Thymus (tissue), 14 donors: ENCODE measurements at places on chromosomes 3 and 15. TPM values are rescaled to one million over a fixed set of nuclear protein-coding genes. Genes with fewer than 3 reads are reported as not detected.

GRCh38 chr15:88012688-88013087 lies 243.9 kb downstream of the NTRK3 start:
- H3K4me3 ChIP-seq, result no peak overlapping the region
- H3K4me1 ChIP-seq, result no peaks in the 10 kb centered on the region
- no peaks in the 10 kb centered on the region for H3K36me3 ChIP-seq
- no peak for DNase-seq

NLGN1 gene
- 0.16 TPM for polyA plus RNA-seq

DNA sequence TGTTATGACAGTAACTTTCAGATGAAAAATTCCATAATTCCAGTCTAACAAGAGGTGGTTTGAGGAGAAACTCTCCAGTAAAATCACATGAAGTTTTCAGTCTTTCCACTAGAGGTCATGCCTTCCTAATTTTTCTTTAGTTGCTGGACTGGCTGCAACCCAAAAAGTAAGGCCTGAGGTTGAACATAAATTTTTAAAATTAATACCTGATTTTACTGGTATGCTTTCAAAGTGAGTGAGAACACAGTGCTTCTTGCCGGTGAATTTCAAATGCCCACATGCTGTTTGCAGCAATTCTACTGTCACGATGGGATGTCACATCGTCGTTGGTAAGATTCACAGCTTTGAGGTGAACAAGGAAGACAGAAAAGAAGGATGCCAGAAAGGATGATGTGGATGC lies 89.0 kb upstream of the FGF12 start:
- no peaks in the 10 kb centered on the region for H3K27me3 ChIP-seq
- H3K27ac ChIP-seq, result no peak overlapping the region
- H3K36me3 ChIP-seq, result no peaks in the 10 kb centered on the region
- DNase-seq, result no peak
- H3K4me1 ChIP-seq, result no peaks in the 10 kb centered on the region

DNA sequence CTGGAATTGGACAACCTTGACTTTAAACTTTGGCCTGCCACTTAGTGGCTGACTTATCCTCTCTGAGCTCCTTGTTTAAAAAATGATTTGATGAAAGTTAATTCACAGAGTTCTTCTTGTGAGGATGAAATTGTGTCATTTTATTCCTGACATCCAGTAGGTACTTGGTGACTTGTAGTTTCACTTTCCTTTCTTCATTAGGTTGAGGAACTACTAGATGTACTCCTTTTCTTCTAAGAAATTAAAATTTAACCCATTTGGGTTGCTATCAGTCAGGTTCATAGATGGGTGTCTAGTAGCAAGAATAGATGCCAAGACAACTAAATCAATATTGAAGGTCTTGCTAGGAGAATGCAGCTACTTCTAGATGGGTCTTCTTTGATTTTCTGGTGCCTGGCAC lies 5.2 kb downstream of the NR1D2 start:
- no peak overlapping the region for H3K27ac ChIP-seq
- no peak for DNase-seq
- no peaks in the 10 kb centered on the region for H3K36me3 ChIP-seq

P2RY12 gene
- 0.59 TPM for polyA plus RNA-seq

- no peaks in the 10 kb centered on the region for H3K4me1 ChIP-seq
- no peaks in the 10 kb centered on the region for H3K36me3 ChIP-seq
These were observed 81.6 kb downstream of the OCA2 start for GRCh38 chr15:28017423-28017924.

DNA sequence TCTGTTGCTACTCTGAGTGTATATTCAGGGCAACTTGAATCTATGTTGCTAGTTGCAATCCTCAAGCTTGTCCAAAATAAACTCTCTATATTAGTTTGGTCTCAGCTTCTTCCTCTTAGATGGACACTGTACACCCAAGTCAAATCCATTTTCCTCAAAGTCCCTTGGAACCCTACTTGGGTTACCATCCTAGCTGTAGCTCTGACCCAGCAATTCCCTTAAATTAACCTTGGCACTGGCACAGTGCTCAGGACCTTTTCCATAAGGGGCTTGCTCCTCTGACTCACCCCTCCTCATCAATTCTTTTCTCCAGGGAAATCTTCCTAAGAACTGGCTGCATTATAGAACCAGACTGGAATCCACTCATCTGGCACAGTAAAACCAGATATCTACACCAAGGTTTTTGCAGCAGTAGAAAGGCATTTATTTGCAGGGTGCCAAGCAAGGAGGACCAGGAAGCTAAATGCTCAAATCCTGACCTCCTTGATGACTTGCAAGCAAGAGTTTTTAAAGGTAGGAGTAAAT lies 44.9 kb upstream of the B3GALNT1 start:
- no peak for DNase-seq
- no peak overlapping the region for H3K4me3 ChIP-seq
- H3K4me1 ChIP-seq, result no peaks in the 10 kb centered on the region
- no peaks in the 10 kb centered on the region for H3K27me3 ChIP-seq
- no peaks in the 10 kb centered on the region for H3K36me3 ChIP-seq
- H3K27ac ChIP-seq, result no peak overlapping the region

GRCh38 chr3:197356275-197356674 lies 57.9 kb upstream of the DLG1 start:
- H3K4me1 ChIP-seq, result peaks cover 8% of the 10 kb centered on the region
- no peaks in the 10 kb centered on the region for H3K27me3 ChIP-seq
- no peaks in the 10 kb centered on the region for H3K36me3 ChIP-seq
- no peak for DNase-seq
- no peak overlapping the region for H3K4me3 ChIP-seq
- H3K27ac ChIP-seq, result no peak overlapping the region

DNA sequence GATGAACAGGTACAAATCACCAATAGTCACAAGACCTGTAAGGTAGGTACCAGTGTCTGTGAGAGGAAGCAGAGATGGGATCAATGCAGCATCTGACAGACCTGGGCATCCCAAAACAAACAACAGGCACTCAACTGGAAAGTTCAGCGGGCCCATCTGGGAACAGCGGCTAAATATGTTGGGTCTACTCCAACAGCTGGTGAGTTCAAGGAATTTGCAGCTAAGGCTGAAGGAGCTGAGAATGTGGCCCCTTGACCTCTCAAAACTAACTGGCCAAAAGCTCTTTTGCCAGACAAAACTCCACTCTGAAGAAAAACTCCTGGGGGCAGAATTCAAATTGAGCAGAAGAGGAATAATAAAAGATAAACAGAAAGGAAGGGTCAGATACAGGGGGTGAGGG lies 24.4 kb downstream of the AVEN start:
- H3K27me3 ChIP-seq, result no peaks in the 10 kb centered on the region
- DNase-seq, result no peak
- H3K36me3 ChIP-seq, result no peaks in the 10 kb centered on the region
- H3K4me1 ChIP-seq, result no peaks in the 10 kb centered on the region

- no peak for DNase-seq
- no peak overlapping the region for H3K4me3 ChIP-seq
These were observed 142.6 kb downstream of the RPLP1 start for GRCh38 chr15:69595009-69595791.

GRCh38 chr3:149678351-149678950 lies 20.6 kb upstream of the WWTR1 start:
- no peak overlapping the region for H3K4me3 ChIP-seq
- H3K4me1 ChIP-seq, result no peaks in the 10 kb centered on the region
- no peak for DNase-seq
- no peaks in the 10 kb centered on the region for H3K36me3 ChIP-seq

- no peaks in the 10 kb centered on the region for H3K4me1 ChIP-seq
- H3K36me3 ChIP-seq, result no peaks in the 10 kb centered on the region
- H3K27me3 ChIP-seq, result no peaks in the 10 kb centered on the region
- DNase-seq, result no peak
These were observed 189.6 kb upstream of the GRM7 start for GRCh38 chr3:6671363-6671762.

DNA sequence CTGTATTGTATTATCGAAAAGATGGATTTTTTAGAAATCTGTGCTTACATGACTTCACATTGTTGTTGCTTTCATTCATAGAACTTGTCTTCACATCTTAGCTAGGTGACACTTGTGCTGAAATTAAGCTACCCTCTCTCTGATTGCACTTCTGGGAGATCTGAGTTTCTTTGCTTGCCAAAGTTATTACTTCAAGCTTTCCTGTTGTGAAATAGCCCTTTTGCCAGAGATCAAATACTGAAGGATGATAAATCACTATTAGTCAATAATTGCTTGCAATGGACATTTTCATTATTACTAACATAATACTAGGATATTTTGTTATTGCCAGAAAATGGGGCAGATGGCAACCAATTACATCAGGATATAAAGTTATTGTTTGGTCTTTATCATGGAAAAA lies 34.7 kb downstream of the PIK3CA start:
- H3K27ac ChIP-seq, result no peak overlapping the region
- no peaks in the 10 kb centered on the region for H3K27me3 ChIP-seq
- H3K4me1 ChIP-seq, result no peaks in the 10 kb centered on the region
- no peak overlapping the region for H3K4me3 ChIP-seq
- H3K36me3 ChIP-seq, result no peaks in the 10 kb centered on the region

DNA sequence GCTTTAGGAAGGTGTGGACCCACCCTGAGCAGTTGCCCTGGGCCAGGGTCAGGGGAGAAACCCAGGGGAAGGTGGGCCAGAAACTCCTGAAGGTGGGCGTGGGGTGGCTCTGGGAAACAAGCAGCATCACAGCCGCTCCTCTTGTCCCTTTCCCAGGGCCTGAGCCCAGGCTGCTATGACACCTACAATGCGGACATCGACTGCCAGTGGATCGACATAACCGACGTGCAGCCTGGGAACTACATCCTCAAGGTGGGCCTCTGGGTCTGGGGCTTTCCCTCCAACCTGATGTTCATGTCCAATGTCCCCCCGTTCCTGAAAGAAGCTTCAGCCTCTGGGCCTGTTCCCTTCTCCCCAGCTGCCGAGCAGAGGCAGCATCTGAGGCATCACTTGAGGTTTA lies 21.4 kb downstream of the LOXL1 start:
- no peak overlapping the region for H3K4me3 ChIP-seq
- no peaks in the 10 kb centered on the region for H3K36me3 ChIP-seq
- H3K27ac ChIP-seq, result no peak overlapping the region
- H3K27me3 ChIP-seq, result no peaks in the 10 kb centered on the region
- no peak for DNase-seq

ACTRT3 gene
- 1.5 TPM for polyA plus RNA-seq

GP9 gene
- polyA plus RNA-seq, result 0.02 TPM

- H3K4me3 ChIP-seq, result no peak overlapping the region
- H3K27ac ChIP-seq, result no peak overlapping the region
- H3K36me3 ChIP-seq, result peaks cover 35% of the 10 kb centered on the region
- H3K4me1 ChIP-seq, result peaks cover 11% of the 10 kb centered on the region
- DNase-seq, result no peak
- H3K27me3 ChIP-seq, result no peaks in the 10 kb centered on the region
These were observed 22.6 kb downstream of the TSPAN3 start for GRCh38 chr15:77048135-77048876.

DNA sequence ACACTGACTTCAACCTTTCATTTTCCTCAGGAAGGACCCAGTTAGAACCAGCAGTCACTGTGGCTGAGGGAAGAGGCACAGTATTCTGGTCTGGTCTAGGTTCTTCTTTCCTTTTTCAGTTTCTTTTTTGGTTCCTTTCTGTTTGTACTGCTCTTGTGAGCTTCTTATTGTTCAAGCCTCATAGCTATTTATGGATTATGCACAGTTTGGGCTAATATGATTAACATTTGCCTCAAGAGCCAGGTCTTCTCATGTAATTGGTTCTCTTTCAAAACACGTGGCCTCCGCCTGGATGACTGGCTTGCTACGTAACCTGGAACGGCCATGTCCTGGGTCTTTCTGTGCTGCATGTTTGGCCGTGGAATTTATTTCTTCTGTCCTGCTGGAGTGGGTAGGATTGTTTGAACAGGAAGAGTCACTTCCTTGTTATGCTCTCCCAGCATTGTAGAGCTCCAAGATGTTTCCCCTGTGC lies 43.3 kb downstream of the RBMS3 start:
- H3K4me1 ChIP-seq, result no peaks in the 10 kb centered on the region
- no peak overlapping the region for H3K4me3 ChIP-seq
- H3K36me3 ChIP-seq, result no peaks in the 10 kb centered on the region
- H3K27ac ChIP-seq, result peak overlapping the region; percentile 63
- no peak for DNase-seq

STRIT1 gene
- 0.32 TPM for polyA plus RNA-seq

GRCh38 chr3:128426128-128426921 lies 40.4 kb downstream of the DNAJB8 start:
- peaks cover 7% of the 10 kb centered on the region for H3K4me1 ChIP-seq
- H3K36me3 ChIP-seq, result no peaks in the 10 kb centered on the region
- no peak for DNase-seq
- no peak overlapping the region for H3K27ac ChIP-seq
- peaks cover 19% of the 10 kb centered on the region for H3K27me3 ChIP-seq

DNA sequence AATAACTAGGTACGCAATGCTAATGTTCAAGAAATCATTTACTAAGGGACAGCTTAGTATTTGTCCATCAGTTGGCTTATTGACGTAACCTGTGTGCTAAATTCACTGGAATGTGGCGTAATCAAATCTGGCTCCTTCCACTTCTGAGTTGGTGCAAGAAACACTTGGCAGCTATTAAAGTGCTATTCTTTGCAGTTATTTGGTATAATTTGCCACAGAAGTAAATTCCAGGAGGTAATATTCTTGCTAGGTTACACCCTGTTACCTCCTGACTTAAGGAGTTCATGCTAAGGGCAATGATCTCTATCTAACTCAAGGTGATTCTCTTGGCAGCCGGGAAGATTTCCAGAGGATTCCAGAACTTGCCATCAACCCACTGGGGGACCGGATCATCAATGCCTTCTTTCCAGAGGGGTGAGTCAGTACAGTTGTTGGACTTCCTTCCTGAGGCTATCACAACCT lies 25.5 kb downstream of the CHP1 start:
- no peak overlapping the region for H3K27ac ChIP-seq
- H3K4me3 ChIP-seq, result no peak overlapping the region
- no peaks in the 10 kb centered on the region for H3K4me1 ChIP-seq
- no peaks in the 10 kb centered on the region for H3K36me3 ChIP-seq
- no peak for DNase-seq

DNA sequence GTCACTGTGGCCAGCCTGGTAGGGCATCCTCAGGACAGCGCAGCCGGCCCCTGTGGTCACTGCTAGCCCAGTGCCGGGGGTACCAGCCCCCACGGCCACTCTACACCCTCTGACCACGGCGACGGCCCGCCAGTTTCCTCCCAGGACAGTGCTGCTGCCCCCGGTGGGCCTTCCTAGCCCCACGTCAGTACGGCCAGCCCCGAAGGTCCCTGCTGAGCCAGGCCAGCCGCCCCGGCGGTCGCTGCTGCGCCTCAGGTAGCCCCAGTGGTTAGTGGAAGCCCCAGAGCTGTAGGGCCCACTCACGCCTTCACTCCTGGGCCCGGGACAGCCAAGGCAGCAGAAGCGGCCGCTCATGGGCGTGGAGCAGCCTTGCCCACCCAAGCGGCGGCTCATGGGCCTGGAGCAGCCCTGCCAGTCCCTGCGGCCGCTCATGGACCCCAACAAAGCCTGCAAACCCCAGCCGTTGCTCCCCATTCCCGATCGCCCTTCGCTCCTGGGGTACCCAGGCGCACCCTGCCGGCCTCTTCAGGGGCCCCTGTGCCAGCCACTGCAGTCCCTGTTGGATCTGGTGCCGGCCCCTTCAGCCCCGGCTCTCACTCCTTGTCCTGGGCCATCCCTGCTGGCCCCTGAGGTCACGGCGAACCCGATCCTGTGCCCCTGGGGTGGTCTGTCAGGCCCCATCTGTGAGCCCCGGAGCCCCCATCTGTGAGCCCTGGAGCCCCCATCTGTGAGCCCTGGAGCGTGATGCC lies 9.5 kb upstream of the ROPN1B start:
- H3K27ac ChIP-seq, result no peak overlapping the region
- H3K4me1 ChIP-seq, result no peaks in the 10 kb centered on the region
- H3K36me3 ChIP-seq, result no peaks in the 10 kb centered on the region
- DNase-seq, result no peak
- H3K4me3 ChIP-seq, result no peak overlapping the region

TMED3 gene
- polyA plus RNA-seq, result 59.0 TPM

ADPGK gene
- 100 TPM for polyA plus RNA-seq
